ENCODE measurements at places on chromosomes 4 and X.

DNA sequence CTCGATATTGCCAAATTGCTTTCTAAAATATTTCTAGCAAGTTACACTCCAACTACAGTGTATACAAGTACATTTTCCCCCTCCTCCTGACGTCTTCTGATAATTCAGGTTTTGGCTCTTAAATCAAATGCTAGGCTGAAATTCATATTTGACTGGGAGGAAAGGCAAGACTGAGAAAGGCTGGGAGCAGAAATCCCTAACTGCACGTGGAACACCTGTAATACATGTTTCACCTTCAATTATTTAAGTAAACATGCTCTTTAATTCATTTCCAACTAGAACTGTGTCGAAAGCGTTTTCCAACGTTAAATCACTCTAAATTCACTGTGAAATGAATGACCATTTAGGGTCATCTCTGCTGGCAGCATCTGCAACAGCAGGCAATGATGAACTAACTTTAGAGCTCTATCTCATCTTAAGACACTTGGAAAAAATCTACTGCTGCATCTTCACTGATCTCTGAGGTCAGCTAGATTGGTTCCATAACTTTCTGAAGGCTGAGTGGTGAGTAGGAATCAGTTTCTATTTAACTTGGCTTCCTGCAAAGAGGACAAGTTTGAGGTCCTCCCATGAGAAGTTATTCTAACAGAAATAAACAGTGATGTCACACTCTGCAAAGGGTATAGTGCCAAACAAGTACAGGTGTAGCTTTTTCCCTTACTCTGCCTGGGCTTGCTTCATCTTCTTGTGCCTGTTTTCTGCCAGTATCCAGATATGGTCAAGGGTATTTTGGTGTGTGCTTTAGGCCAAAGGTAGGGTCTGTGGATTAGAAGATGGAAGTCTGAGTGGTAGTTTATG, 144.3 kb upstream of the PAK3 start:
- no peak for DNase-seq

- DNase-seq, result peak; percentile 49
Observed at GRCh38 chr4:146342600-146343192, 128.4 kb downstream of the REELD1 start.

DNA sequence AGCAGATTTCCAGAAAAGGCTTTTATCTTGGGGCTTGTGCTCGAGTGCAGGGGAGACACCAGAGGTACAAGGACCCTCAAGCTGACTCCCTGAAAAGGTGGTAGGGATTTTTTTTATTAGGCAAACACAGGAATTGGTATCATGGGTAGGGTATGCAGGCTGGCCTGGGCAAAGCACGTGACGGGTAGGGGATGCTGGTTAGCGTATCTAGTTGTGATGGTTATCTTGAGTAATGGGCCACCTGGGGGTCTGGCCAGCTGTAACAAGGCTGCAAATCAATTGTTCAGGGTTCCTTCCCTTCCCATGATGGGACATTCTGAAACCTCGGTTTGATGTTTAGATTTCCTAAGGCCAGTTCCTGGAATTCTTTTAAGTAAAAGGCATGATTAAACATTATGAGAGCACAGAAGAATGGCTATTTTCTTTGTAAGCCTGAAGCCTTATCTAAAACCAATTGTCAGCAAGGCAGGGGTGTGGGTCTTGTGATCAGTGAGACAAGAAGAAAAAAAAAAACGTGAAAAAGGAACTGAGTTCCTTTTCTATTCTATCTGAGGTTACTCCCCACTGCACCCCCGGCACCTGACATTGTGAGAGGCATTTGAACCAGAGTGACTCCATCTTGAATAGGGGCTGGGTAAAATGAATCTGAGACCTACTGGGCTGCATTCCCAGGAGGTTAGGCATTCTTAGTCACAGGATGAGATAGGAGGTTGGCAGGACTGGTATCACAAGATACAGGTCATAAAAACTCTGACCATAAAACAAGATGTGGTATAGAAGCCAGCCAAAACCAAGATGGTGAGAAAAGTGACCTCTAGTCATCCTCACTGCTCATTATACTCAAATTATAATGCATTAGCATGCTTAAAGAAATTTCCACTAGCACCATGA, 64.2 kb upstream of the S100G start:
- no peak for DNase-seq

DNA sequence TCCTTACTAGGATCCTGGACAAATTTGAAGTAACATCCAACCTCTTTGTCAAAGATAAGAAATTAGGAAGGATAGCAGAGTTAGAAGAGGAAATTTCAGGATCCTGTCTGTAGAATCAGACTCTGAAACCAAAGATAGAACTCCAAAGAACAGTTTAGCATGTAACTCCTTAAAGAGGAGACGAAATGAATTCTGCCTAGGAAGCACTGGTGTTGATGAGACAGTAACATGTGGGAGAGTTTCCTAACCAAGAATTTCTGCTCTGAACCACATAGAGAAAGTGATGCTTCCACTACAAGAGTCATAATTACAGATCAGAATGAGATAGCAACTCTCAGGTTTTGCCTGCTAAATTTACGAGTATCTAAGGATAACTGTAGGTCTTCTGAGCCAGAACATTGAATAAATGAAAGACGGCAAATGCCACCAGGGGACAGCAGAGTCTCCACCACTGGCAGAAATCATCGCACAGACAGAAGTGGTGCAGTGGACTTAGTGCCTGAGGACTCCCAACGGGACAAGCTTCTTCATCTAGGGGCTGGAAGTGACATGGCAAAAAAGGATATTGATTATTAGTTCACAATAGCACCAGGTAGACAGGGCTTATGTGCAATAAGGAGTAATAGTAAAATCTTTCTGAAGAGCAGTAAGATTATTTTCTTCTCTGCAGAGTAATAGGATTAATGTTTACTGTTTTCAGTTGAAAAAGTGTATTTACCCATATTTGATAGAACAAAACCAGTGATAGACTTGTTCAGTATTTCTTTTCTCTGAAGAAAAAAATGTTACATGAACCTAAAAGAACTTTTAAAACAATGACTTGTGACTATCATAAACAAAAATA, 6.7 kb upstream of the PPID start:
- DNase-seq, result peak; percentile 55

- no peak for DNase-seq
Observed at GRCh38 chrX:10486373-10486772, 134.0 kb downstream of the MID1 start.

DNA sequence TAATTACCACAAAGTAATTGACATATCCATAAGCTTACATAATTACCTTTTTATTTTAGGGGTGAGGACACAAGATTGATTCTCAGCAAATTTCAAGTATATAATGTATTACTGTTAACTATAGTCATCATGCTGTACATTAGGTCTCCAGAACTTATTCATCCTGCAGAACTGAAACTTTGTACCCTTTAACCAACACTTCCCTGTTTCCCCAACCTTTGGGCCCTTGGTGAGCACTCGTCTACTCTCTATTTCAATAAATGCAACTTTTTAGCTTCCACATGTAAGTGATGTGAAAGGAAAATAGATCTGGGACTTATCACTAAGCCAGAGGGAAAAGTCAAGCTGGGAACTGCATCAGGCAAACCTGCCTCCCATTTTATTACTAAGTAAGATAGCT, 33.6 kb upstream of the CCNG2 start:
- DNase-seq, result no peak

- DNase-seq, result no peak
Observed at GRCh38 chr4:180792541-180792940, 1450.7 kb upstream of the TENM3 start.

GRCh38 chrX:100928660-100929613, at the start of gene XKRX:
Gene XKRX (minus strand): TSS chrX:100928917. CDS start chrX:100928304, 613 bp downstream.
- DNase-seq, result no peak

GRCh38 chr4:14967982-14968381, 34.3 kb upstream of the CPEB2 start:
- DNase-seq, result no peak

DNA sequence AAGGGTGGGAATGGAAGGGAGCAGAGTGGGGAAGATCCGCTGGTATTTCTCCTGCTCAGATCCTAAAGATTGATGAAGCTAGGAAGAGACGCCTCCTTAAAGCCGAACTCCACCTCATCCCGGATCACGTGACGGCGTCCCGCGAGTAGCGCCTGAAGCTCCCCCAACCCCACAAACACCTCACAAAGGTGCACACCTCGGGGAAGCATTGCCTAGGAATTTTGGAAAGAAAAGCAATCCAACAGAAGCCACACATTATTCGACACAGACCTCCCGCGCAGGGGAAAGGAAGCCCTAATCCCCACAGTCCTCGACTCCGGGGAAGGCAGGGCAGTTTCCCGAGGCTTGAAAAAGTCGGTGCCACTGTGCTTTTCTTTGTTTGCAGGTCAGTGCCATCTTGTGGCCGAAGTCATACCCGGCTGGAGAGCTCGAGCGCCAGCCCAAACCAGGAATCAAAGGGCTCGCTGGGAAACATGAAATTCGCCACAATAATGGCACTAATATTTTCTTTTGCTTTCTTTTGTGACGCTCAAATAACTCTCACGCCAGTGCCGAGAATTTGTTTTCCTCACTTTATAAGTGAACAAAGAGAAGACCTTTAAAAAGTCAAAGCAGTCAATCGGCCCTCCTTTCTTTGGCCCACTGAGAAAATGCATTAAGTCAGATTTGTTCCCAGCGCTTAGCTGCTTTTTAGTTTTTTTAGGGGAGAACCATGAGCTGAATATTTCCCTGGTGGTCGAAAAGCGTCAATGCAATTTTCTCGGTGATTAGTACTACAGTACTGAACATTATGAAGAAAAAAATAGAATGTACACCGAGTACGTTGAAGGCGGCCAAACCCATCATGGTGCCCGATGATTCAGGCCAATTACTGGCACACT, at the start of gene NPY1R:
Gene NPY1R, minus strand, starts transcription at position 71 of the 881 bp plus-strand sequence. CDS start 6,042 bp downstream, outside the sequence.
- DNase-seq, result peak; percentile 10

DNA sequence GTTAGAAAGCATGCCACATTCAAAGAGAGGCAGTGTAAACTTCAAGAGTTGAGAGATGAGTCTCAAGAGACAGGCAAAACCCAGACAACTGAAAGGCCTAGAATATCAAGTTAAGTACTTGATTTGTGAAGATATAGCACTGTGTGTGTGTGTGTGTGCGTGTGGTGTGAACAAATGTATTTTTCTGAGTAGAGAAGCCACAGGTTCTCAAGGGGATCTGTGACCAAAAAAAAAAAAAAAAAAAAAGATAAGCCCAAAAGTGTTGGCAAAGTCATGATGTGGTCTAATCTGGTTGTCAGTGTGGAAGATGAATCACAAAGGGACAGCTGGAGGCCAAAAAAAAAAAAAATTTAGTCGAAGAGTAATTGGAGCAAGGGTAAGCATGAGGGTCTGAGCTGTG, 3.9 kb downstream of the RIPPLY1 start:
- no peak for DNase-seq

DNA sequence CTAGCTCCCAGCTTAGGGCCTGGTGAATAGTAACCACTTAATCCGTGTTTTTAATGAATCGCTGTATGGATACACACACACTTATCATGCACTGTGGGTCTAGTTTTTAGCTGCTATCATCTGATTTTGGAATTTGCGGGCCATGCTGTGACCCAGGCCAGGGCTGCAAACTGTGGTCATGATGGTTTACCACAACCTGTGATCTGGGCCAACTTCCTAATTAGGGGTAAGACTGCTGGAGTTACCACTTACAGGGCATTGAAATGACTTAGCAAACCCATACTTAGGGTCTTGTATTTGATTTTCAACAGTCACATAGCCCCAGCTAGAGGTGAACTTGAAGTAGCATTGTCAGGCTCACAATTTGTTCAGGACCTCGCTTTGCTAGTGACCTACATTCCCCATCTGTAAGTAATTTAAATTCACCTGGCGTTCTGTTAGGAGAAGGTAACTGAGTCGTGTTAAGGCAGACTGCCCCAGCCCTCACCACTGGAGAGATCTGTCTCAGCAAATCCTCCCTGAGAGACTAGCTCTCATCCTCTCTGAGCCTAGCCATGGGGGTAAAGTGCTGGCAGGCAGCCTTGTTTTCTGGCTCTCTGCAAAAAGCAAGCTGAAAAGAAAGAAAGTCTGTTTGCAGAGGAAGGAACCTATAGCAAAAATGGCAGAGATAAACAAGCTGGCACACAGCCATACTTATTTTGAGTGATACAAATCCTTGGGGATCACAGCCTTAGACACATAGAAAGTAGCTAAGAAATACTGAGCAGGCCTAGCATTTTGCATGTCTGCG, 33.8 kb upstream of the EGFL6 start:
- no peak for DNase-seq

DNA sequence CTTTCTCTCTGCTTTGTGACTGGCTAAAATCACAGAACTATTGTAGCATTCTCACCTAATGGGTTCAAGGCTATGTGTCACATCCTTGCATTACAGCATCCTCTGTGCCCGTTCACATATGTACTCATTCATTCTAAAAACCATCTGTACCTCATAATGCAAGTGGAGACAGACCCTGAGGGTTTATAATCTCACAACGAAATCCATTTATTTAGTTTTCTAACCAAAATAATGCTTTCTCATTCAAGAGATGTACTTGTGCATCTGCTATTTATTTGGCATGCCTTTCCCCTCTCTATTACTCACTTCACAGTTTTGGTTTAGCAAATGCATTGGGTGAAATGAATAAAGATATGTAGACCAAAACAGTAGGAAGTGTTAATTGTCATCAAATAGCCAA, 261.5 kb downstream of the DCHS2 start:
- DNase-seq, result no peak

DNA sequence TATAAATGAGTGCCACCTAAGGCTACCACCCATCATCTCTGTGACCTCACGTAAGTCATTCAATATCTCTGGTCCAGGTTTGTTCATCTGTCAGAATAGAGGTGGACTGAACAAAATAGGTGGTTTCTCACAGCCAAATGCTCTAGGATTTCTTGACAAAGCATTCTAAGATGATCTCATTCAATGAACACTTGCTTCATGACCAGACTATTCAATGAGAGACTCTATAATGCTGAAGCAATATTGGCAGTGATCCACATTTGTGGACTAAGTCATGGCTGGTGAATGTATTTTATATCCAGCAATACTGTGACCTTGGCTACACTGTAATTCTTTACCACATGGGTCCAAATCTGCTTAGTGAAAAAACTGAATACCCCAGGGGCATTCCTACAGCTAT, 37.9 kb downstream of the LDB2 start:
- DNase-seq, result no peak

- DNase-seq, result peak; percentile 23
Observed at GRCh38 chr4:154618708-154619315, 6.4 kb upstream of the FGG start.
